ENCODE measurements at places on chromosomes 4 and X.

GRCh38 chr4:68658672-68659071 is 11.8 kb downstream of the UGT2B15 start:
- no peak for DNase-seq

DNA sequence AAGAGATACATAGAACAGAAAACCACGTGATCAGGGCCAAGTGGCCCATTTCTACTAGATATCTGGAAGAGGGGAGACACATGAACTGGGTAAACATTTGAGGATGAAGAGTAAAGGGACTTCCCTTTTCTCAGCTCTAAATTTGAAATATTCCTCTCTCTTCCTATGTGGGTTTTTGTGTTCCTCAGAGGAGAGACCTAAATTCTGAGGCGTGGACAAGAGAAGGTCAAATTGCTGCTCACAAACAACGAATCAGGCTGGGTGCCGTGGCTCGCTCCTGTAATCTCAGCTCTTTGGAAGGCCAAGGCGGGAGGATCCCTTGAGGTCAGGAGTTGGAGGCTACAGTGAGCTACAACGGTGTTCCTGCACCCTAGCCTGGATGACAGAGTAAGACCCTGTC is 216.0 kb downstream of the PTTG2 start:
- no peak for DNase-seq

GRCh38 chrX:99494668-99495067 is 915.4 kb downstream of the PCDH19 start:
- DNase-seq: no peak

DNA sequence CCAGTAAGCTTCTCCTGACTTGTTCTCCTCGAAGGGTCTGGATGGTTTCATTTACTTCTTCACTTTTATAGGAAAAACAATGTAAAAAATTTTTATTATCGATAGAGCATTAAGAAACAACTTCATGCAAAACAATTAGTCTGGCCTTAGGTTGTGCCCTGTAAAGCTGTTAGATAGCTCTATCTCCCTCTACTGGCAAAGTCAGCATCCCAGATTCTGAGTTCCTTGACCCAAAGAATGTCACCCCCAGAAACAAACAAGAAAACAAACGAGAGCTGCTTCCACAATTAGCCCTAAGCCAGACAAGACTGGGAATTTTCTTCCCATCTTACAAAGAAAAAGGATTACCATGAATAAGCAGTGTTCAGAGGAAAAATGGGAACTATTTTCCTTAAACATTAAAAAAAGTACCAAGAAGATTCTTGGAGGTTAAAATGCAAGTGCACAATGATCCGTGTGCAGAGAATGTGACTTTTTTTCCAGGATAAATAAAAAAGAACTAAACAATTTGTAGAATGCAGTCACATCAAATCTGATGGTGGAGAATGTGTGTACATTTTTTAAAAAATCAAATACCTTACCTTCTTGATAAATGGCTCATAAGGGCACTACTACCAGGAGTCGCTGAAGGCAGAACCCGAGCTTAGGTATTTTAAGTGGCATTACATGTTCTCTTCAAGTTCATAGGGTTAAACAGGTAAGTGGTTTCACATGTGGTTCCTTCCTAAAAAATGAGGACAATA is 293.2 kb downstream of the FBXO8 start:
- no peak for DNase-seq

- no peak for DNase-seq
Measured at GRCh38 chr4:108107101-108107500, 61.6 kb downstream of the LEF1 start.

- DNase-seq: no peak
Measured at GRCh38 chr4:57446266-57446665, 336.1 kb upstream of the IGFBP7 start.

DNA sequence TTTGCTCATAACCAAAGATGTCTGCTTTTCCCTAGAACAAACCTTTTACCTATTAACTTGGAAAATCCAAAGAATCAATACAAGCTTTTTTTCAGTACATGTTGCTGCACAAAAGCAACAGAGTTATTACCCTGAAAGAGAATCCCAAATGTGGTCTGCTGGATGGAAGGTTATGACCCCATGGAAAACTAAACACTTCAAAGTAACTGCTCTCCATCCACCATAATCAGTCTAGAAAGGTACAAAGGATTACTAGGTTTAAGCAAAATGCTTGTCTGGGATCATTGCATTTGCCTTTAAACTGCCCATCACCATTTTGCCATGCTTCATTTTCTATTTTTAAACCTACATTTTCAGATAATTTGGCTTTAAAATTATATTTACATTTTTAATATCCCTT is 11.7 kb downstream of the MMRN1 start:
- DNase-seq: no peak

DNA sequence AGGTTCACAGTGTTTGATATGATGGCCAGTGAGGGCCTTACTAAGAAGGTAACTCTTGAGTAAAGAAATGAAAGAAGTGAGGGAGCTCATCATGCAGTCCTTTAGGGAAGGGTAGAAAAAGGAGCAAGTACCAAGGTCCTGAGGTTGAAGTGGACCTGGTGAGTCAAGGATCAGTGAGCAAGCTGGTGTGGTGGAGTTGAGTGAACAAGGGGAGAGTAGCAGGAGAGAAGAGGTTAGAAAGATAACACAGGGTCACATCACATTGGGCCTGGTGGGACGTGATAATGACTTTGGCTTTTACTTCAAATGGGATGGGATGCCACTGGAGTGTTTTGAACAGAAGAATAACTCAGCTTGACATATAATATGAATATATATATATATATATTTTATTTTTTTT is 44.7 kb downstream of the OSTC start:
- no peak for DNase-seq

DNA sequence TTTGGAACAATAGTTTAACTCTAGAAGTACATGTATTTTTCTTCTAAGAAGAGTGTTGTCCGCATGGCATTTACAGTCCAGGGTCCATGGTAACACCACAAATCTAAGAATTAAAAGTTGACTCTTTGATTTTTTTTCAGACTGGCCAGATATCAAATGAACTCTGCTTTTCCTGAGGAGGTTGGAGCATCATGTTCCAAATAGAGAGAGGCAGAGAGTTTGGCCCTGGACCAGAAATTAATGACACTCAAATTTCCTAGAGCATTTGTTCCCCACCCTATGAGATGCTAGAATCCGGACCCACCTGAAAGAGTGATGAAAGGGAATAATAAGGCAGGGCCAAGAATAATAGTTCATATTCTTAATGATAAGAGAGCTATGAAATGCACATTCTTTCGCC is 47.0 kb upstream of the NAP1L5 start:
- DNase-seq: no peak

- no peak for DNase-seq
Measured at GRCh38 chrX:110015032-110015431, 12.1 kb downstream of the TMEM164 start.

GRCh38 chr4:155693015-155693663 is 26.5 kb downstream of the GUCY1A1 start:
- DNase-seq: peak; percentile 86

DNA sequence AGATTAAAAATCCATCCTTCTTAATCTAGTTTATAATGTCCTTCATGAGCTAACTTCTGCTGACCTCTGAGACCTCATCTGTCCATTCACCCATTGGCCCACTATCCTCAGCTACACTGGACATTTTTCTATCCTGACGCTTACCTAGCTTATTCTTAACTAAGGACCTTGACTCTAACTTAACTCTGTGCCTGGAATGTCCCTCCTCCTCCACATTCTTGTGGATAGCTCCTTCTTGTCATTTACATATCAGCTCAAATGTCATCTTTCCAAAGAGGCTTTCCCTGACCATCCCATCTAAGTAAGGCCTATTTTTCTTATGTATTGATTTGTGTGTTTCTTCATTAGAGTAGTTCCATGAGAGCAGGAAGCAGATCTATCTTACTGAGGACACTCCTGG is 54.7 kb downstream of the ATXN3L start:
- no peak for DNase-seq

GRCh38 chr4:142475663-142476062 is 370.4 kb downstream of the INPP4B start:
- no peak for DNase-seq

- no peak for DNase-seq
Measured at GRCh38 chr4:35965300-35965699, 279.0 kb downstream of the ARAP2 start.

DNA sequence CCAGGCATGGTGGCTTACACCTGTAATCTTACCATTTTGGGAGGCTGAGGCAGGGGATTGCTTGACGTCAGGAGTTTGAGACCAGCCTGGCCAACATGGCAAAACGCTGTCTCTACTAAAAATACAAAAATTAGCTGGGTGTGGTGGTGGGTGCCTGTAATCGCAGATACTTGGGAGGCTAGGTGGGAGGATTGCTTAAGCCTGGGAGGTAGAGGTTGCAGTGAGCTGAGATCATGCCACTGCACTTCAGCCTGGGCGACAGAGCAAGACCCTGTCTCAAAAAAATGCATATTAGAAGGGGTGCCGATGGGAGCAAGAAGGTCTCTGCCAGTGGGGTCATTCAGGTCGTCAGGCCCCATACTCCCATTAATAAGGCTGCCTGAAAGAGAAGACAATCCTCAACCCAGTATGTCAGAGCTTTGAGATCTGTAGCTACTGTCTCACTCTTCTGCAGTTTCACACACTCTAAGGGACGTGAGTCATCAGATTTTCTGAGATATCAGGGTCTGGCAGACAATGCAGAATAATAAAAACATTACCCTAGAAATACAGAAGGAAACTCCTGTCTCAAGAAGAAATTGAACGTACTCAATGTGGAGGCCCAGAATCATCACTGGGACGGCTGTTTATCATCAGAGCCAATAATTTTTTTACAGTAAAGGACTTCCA is 176.7 kb upstream of the FAT1 start:
- no peak for DNase-seq

Measured in LNCaP clone FGC (cell line).